ENCODE measurements at places on chromosomes 5 and 9.

DNA sequence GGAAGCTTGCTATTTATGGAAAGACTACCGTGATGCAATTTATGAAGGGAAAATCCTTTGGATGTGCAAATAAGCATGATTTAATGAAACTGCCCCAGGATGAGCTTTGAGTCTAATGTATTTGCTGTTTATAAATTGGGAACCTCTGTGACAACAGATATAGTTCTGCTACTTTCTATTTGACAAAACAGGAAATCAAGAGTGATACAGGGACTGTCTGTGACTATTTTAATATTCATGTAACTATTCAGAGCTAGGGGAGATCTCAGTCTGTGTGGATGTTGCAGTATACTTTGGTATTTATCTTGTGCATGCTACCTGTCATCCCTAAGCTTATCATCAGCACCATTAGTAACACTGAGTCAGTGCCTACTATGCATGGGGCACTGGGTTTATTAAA is 132.1 kb downstream of the PDZD2 start:
- DNase-seq = no peak

GRCh38 chr5:115579747-115580173 is 22.5 kb downstream of the TICAM2 start:
- DNase-seq = no peak

DNA sequence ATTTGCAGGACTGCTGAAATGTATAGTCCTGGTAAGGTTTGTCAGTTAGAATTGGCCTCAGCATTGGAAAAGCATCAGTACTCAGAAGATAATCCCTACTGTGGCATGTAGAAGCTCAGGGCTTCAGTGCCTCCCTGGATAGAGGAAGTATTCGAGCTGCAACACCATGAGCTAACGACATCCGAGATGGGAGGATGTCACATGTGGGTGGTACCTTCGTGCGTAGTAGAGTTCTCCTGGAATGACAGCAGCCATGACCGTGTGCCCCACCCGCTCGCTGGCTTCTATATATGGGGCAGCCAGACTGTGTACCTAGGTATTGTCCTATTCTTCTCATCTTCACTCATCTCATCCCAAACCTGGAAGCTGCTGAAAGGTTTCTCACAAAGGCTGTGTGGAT is 345.8 kb upstream of the KLF9 start:
- DNase-seq = no peak

DNA sequence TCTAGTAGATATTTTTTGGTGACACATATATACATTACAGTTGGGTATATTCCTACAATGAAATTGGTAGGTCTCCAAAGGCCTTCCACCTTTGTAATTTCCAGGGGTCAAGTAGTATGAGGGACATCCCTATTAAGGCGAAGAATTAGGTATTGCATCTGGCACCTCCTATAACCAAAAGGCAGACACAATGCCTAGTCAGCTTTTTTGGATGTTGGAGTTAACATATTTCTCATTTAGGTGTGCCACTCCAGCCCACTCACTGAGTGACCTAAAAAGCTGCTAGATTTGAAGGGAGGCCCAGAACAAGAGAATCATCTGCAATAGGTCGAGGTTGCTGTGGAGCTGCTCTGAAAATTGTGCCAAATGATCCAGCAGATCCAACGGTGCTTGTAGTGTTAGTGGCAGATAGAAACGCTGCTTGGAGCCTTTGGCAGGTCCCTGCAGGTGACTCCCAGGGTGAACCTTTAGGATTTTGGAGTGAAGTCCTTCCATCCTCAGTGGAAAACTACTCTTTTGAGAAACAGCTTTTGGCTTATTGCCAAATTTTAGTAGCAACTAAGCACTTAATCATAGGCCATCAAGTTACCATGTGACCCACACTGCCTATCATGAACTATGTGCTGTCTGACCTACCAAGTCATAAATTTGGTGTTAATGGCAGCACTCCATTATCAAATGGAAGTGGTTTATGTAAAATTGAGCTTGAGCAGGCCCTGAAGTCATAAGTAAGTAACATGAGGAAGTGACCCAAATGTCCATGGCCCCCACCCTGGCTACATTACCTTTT is 15.7 kb upstream of the FNIP1 start:
- DNase-seq = no peak

DNA sequence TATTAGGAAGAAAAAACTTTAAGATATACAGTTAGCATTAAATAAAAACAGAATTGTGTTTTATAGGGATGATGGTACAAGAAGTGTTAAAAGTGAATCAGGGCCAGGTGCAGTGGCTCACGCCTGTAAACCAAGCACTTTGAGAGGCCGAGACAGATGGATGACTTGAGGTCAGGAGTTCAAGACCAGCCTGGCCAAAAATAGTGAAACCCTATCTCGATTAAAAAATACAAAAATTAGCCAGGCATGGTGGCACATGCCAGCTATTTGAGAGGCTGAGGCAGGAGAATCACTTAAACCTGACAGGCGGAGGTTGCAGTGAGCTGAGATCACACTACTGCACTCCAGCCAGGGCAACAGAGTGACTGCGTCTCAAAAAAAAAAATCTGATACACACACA is 282.9 kb upstream of the ATP10B start:
- DNase-seq = no peak

- DNase-seq = no peak
These were observed 61.9 kb downstream of the EHMT1 start for GRCh38 chr9:137680444-137681358.

DNA sequence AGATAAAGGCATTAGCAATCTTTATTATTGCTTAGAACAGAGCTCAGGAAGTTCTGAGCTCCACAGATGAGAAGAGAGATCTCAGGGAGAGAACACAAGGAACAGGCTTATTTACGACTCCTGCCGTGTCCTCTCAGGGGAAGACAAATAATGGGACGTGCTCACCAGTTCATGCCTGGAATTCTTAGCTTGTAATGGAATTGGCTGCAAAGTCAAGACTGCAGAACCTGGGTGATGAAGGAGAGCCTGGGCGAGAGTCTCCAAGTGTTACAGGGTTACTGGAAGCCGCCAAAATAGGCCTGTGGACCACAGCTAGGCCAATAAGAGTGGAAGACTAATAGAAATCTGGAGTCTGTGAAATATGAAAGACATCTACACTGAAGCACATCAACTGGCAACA is 174.5 kb upstream of the ADAMTSL1 start:
- DNase-seq = no peak

DNA sequence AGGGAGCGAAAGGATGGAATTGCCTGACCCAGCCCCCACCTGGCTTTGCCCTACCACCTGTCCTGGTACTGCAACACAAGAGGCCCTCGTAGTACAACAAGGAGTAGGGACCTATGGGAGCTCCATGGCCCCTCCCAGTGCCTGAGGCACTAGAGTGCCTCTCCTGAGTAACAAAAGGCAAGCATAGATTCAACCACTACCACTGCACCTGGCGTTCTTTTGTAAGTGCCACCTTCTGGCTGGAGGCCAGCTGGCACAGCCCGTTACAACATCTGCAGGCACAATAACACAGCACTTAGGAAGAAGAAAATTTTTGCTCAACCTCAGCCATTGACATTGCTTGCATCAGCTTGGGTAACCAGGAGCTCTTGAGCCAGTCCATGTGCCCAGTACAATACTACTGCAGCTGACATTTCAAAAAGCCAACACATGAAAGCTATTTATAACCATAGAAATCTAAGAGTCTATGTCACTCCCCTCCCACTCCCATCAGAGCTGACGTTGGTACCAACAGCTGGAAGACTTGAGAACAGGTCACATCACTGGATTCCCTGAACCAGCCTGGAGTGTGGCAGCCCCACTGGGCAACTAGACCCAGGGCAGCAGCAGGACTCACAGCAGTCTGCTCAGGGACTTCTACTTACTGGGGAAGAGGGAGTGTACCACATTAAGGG is 17.7 kb upstream of the FAM174A start:
- no peak for DNase-seq

- DNase-seq = no peak
These were observed 3.9 kb upstream of the NFIB start for GRCh38 chr9:14317667-14318320.

DNA sequence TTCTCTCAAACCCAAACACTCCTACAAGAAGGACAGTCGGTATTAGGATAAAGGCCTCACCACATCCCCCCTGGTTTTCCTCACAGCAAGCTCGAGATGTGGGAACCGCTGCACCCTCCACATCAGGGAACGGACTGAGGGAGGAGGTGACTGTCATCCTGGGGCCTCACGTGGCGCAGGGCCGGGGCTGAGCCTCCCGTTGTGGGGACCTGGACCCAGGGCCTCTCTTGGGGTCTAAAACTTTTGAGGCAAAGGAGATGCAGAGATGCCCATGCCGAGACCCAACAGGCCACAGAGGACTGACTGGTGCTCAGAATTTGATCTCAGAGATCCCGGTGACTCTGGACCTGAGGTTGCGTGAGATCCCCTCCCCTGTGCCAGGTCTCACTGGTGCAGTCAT is 72.7 kb downstream of the MRPL36 start:
- no peak for DNase-seq

GRCh38 chr5:31023105-31023504 is 170.4 kb upstream of the CDH6 start:
- no peak for DNase-seq

GRCh38 chr9:2180704-2181103 is 165.6 kb downstream of the SMARCA2 start:
- DNase-seq = no peak

- no peak for DNase-seq
These were observed 201.6 kb downstream of the DCP2 start for GRCh38 chr5:113178073-113178779.

- no peak for DNase-seq
These were observed 46.5 kb upstream of the FAT2 start for GRCh38 chr5:151637676-151638075.

GRCh38 chr9:78601957-78602565 is 305.1 kb downstream of the PSAT1 start:
- DNase-seq = no peak

- no peak for DNase-seq
These were observed 150.7 kb downstream of the ICE1 start for GRCh38 chr5:5572976-5573797.
